ENCODE measurements at places on chromosomes 5 and 9. TPM values are rescaled to one million over a fixed set of nuclear protein-coding genes. Genes with fewer than 3 reads are reported as not detected.

- no peak for DNase-seq
These were observed 45.1 kb downstream of the S1PR3 start for GRCh38 chr9:89036383-89036782.

The SV2C gene
- 0.31 TPM for total RNA-seq

DNA sequence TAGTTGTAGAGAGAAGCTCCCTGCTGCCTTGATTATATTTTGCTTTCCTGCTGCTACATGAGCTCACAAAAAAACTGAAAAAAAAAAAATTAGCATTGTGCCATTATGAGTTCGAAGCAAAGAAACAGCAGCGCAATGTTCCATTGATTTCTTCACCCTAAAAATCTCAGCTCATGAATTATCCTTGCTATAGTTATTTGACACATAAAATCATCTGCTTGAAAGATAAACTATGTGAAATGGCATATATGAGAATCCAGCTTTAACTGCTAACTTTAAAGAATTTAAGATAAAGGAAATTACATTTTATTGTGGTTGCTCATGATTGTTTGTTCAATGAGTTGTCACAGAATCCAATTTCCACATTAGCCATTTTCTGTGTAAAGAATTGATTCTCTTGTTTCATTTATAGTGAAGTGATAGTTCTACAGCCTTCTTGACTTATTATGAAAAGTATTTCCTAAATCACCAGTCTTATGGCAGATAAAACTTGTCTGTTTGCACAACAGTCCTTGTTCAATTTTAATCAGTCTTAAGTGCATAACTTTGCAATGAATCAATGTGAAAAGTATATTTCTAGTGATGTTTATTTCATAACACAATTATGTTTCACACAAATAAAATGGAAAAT is 1275.0 kb upstream of the CDH9 start:
- no peak for DNase-seq

DNA sequence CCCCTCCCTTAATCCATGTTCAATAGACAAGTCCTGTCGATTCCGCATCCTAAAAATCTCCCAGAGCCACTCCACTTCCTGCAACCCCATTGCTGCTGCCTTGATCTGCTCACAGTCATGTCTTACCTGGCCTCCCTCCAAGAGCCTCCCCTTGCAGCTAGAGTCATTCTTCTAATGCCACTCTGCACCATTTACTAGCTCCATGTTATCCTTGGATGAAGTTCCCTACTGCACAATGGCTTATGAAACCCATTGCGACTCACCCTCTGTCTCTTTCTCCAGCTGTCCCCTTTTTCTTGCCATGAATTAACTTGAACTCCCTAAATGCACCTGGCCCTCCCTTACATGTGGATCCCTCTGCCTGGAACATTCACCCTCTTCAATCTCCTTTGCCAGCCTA is 39.5 kb downstream of the MEGF10 start:
- no peak for DNase-seq

GRCh38 chr9:129440435-129441186 is 180.3 kb downstream of the C9orf50 start:
- DNase-seq, result no peak

- DNase-seq, result peak; percentile 77
These were observed 1.6 kb upstream of the ZNF608 start for GRCh38 chr5:124747791-124748686.

The HSDL2 gene
- 142 TPM for total RNA-seq

Data from tongue (tissue), 3 donors.